ENCODE measurements at places on chromosomes 13 and 19. TPM values are rescaled to one million over a fixed set of nuclear protein-coding genes. Genes with fewer than 3 reads are reported as not detected.

DNA sequence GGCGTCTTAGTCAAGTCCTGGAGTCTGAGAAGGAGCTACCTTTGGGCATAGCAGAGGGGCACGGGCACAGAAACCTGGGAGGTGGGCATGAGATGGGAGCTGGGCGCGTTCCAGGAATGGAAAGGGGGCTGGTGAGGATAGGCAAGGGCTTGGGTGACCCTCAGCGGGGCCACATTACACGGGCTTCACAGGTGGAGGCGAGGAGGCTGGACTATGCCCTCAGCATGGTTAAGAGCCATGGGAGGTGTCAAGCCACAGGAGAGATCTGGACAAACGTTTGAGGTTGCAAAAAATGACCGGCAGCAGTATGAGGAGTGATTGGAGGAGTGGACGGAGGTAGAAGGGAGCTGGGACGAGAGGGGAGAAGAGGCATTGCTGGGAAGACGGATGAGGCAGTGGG is 21.5 kb downstream of the NECTIN2 start:
- DNase-seq, result no peak

DNA sequence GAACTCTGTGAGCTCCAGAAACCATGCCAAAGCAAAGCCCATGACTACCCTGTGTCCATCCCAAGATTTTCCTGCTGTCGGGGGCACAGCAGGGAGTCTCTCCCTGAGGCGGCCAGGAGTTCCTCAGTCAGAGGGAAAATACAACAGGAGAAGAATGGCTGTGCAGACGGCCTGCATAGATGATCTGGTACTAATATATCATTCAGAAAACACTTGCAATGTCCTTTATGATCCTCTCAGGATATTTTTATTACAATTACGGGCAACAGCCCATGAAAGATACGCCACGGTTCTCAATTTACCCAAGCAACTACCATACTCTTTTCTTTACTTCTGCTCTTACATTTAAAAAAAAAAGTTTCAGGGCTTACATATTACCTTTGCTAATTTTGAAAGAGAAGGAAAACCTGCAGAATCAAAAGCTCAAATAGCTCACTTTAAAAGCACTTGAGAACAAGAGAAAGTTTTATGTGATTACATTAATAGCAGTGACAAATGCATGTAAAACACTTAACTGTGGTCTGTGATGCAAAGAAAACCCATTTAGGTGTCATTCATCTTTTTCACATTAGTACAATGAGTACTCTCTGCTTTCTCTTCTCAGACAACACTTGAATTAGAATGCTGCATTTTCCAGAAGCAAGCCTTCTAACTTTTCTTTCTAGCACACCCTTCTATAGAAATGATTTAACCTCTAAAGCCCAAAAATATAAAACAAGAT is 460.8 kb downstream of the KLF5 start:
- no peak for DNase-seq

RNU6-9 gene
- not detected for total RNA-seq

DKKL1 gene
- not detected for total RNA-seq

TBC1D4 gene
- 20.2 TPM for total RNA-seq

LIPE gene
- total RNA-seq, result 4.8 TPM

VSTM1 gene
- total RNA-seq, result not detected

DAND5 gene
- not detected for total RNA-seq

ZNF536 gene
- not detected for total RNA-seq

S1PR2 gene
- total RNA-seq, result 14.8 TPM

Data from CD8-positive, alpha-beta T cell (primary cell).